ENCODE measurements at places on chromosomes 2 and 18.
A peak's percentile ranks its signal among the peaks of the same experiment; 100 is the strongest.

GRCh38 chr18:40980171-40980570, 974.9 kb upstream of the PIK3C3 start:
- DNase-seq, result no peak

DNA sequence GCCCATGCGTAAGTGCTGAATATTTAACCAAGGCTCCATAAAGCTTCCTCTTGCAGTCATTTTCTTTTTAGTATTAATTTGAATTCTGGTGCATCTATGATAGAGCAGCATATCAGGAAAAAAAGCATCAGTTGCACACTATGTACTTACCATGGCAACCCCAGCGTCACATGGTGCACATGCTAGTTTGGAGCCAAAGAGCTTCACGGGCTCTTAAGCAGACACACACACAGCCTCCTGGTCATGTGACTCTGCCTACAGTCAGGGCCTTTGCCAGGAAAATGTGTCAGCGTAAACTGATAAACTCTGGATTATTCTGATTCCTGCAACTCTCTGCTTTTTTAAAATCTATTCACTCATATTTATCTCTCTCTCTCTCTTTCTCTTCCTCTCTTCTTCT, 30.2 kb downstream of the NYAP2 start:
- DNase-seq, result peak; percentile 4

- DNase-seq, result no peak
Measured at GRCh38 chr2:160695402-160696086, 201.9 kb upstream of the RBMS1 start.

GRCh38 chr2:240502059-240502429, 55.7 kb downstream of the ANKMY1 start:
- no peak for DNase-seq

GRCh38 chr2:209097168-209097567, 326.7 kb upstream of the MAP2 start:
- no peak for DNase-seq

DNA sequence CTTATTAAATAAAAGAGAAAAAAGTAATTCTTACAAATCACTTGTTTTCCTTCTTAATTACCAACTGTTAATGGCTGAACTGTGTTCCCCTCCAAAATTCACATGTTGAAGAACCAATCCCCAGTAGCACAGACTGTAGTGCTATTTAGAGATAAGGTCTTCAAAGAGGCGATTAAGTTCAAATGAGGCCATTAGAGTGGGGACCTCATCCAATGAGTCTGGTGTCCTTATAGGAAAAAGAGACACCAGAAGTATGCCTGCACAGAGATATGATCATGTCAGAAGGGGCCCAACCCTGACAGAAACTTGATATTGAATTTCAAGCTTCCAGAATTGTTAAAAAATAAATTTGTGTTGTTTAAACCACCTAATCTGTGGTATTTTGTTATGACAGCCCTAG, 89.8 kb downstream of the MEMO1 start:
- no peak for DNase-seq

DNA sequence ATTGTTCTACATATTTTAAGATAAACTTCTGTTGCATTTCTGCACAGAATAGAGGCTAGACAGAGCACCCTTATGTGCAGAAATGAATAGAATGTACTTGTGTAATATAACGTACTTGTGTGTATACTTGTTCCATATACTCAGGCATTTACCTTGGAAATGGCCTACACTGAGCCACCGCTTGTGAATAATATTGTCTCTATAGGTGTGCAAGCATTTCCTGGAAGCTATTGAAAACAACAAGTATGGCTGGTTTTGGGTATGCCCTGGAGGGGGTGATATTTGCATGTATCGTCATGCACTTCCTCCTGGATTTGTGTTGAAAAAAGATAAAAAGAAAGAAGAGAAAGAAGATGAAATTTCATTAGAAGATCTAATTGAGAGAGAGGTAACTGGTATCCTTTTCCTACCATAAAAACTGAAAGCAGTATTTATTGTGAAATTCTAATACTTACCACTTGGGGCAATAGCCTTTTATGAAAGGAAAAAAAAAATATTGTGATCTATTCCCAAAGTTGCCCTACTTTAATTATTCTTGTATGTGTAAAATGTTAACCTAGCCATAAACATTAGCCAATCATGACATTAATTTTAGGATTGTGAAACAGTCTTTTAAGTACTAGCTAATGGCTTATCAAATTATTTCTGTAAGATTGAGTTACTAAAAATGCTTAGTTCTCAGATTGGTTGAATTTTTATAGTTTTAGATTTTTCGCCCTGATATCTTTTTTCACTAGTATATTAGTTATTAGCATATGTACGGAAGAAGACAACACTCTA, 18.0 kb downstream of the ZC3H15 start:
- DNase-seq, result no peak

- DNase-seq, result no peak
Measured at GRCh38 chr2:200618590-200619021, 32.8 kb downstream of the AOX1 start.

DNA sequence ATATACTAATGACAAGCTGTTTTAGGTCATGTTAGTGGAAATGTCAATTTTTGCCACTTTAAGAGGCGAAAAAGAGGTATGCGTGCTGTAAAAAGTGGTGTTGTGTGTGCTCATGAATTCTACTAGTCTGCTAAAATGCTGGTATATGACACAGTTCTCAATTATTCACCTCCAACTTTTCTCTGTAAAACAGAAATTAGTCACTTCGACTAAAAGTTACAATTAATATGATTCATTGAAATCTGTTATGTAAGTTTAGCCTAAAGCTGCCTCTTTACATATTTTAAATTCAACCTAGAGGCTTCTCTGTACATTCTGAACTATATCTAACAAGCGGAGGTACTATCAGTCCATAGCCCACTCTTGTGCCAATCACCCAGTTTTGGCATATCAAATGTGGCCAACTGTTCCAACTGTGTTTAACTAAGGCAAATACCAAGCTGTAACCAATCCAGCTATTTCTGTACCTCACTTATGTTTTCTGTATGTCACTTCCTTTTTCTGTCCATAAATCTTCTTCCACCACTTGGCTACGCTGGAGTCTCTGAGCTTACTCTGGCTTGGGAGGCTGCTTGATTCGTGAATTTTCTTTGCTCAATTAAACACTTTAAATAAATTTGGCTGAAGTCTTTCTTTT, 20.8 kb downstream of the BAZ2B start:
- no peak for DNase-seq

- no peak for DNase-seq
Measured at GRCh38 chr2:73239776-73240175, 5.7 kb downstream of the CCT7 start.

DNA sequence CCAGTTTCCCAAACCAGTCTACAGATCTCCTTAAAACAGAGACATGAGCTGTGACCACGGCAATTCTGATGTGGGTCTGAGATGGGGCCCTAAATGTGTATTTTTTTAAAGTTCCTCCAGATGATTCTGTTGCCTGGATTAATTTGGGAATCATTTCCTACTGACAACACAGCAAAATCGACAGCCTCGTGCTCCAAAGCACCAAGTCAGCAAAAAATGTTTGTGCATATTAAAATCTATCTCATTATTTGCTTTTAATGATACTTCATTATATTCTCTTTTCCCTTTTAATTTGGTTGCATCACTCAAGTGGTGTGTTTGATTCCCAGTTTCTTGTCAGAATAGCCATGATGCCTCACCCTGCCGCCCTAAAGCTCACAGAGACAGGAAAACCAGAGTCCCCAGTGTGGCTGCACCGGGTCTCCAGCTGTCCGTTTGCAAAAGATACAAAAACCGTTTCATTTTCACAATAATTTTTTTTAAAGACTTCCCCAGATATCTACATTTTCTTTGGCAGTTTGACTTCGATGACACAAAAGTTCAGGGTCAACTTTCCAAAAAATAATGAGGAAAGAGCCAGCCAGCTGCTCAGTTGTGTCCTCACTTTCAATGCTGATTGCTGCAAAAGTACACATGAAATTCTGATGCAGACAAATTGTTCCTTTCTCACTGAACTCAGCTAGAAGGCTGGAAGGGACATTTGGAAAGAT, 443.2 kb upstream of the ID2 start:
- peak; percentile 68 for DNase-seq

- no peak for DNase-seq
Measured at GRCh38 chr2:231575612-231576256, 16.9 kb upstream of the TEX44 start.

GRCh38 chr18:79493211-79493800, 97.6 kb downstream of the NFATC1 start:
- peak; percentile 53 for DNase-seq

- DNase-seq, result no peak
Measured at GRCh38 chr2:150063931-150064548, 423.4 kb downstream of the RND3 start.

- no peak for DNase-seq
Measured at GRCh38 chr2:19746137-19746600, 155.6 kb downstream of the TTC32 start.

- peak; percentile 54 for DNase-seq
Measured at GRCh38 chr2:85438201-85439024, 19.9 kb downstream of the SH2D6 start.

DNA sequence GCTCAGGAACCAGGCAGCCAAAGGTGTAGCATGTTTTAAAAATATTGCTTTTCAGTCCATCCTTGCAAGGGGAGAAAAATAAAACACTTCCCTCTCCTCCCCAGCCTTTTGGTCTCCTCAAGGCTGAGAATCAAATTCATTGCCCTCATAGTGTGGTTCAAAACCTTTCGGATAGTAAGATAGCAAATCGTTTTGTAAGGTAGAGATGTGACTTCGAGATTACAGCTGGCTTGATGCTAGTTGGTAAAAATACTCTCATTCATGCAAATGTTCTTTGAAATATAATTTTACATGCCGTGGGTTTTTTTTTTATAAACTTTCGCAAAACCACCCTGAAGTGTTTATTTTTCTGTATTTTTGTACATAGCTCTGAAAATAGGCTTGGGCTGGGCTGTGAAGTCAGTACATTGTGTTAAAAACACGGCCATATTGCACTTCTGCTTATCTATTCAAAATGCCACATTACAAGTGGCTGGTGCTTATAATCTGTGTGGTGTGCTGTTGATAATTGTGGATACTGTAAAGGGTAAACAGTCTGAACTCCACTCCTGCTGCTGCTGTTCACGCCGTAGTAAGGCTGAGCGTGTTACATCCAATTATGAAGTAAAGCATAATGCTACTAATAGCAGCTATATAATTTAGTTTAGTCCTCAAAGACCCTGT, 172.0 kb upstream of the SIX3 start:
- no peak for DNase-seq

DNA sequence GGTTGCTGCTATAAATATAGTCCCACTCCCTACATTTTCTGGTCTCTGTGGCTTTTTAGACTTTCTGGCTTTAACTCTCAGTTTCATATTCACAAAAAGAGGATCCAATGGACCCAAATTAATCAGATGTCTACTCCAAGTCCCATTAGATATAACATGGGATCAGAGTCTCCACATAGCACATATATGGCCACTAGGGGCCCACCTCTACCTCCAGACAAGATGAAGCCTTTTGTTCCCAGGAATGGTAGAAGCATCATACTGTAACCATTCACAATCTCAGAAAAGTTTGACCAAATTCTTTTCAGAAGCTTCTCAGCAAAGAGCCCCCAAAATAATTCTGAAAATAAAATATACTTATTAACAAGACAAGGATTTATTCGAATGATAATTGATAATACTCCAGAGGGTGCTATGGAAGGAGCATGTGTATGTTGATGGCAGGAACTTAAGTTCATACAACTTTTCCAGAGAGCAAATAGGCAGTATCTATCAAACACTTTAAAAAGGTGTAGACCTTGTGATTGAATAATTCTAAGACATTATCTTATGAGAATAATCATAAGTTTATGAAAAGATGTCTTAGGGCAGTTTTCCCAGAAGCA, 382.3 kb upstream of the CRIM1 start:
- no peak for DNase-seq

GRCh38 chr2:157837851-157838441, 38.2 kb downstream of the ACVR1 start:
- DNase-seq, result peak; percentile 68

- no peak for DNase-seq
Measured at GRCh38 chr2:44953499-44953883, 12.0 kb downstream of the SIX3 start.

- DNase-seq, result no peak
Measured at GRCh38 chr18:73563901-73564472, 583.6 kb downstream of the FBXO15 start.

- no peak for DNase-seq
Measured at GRCh38 chr2:164948540-164948939, 6.8 kb downstream of the SLC38A11 start.

GRCh38 chr18:13813271-13813849, 10.6 kb upstream of the MC5R start:
- DNase-seq, result peak; percentile 62

DNA sequence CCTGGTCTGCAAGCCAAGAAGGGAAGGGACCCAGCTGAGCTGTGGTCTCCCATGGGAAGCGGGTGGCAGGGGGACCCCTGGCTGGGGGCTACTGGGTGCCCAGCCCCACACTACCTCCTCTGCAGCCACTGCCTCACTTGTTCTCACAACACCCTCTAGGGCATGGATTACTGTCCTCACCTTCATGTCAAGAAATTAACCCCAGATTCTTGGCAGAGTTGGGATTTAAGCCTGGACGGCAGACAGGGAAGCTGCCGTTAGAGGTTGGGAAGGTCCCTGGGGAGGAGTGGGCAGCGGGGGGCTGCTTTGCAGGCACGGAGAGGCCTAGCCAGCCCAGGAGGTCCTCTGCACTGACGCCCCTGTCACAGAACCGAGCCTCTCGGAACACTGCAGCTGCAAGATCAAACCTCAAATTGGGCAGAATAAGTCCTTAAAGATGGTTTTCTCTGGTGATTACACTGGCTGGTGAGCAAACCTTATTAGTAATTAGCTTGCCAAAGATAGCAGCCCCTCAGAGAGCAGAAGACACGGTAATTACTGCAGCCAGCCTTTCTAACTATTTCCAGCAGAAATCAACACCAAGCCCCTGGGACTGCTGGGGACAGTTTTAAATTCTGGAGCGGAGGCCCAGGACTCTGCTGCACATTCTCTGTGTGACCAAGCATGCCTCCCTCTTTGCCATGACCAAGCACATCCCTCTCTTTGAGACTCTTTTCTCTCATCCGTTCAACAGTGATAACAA, 35.9 kb downstream of the KCNF1 start:
- no peak for DNase-seq

- no peak for DNase-seq
Measured at GRCh38 chr2:105299290-105299689, 30.2 kb downstream of the TGFBRAP1 start.

GRCh38 chr2:6418291-6418690, 447.4 kb downstream of the CMPK2 start:
- no peak for DNase-seq

- DNase-seq, result no peak
Measured at GRCh38 chr2:38981003-38981669, 91.5 kb downstream of the ARHGEF33 start.

DNA sequence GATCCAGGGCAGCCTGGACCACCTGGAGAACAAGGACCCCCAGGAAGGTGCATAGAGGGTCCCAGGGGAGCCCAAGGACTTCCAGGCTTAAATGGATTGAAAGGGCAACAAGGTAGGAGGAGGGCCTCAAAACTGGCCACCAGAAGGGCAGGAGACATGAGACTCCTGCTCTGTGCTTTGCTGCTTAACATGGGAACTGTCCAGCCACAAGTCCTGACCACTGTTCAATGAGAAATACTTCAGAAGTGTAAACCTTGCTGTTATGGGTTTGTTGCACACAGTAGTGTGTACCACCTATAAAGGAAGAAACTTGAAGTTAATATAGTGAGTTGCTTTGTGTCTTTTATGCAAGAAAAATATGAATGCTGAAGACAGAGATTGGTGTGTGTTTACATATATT, 44.2 kb upstream of the MFF start:
- DNase-seq, result no peak
